ENCODE measurements at places on chromosomes 16 and 17. TPM values are rescaled to one million over a fixed set of nuclear protein-coding genes. Genes with fewer than 3 reads are reported as not detected.

ITGB4 gene
- 0.63 TPM for total RNA-seq

GRCh38 chr16:88759245-88759975, 25.6 kb downstream of the PIEZO1 start:
- peak; percentile 38 for DNase-seq

GRCh38 chr17:74493331-74493833, 26.9 kb downstream of the CD300A start:
- peak; percentile 63 for DNase-seq

TMED6 gene
- total RNA-seq, result 1.1 TPM

KRTAP3-2 gene
- total RNA-seq, result not detected

OR2C1 gene
- not detected for total RNA-seq

DNA sequence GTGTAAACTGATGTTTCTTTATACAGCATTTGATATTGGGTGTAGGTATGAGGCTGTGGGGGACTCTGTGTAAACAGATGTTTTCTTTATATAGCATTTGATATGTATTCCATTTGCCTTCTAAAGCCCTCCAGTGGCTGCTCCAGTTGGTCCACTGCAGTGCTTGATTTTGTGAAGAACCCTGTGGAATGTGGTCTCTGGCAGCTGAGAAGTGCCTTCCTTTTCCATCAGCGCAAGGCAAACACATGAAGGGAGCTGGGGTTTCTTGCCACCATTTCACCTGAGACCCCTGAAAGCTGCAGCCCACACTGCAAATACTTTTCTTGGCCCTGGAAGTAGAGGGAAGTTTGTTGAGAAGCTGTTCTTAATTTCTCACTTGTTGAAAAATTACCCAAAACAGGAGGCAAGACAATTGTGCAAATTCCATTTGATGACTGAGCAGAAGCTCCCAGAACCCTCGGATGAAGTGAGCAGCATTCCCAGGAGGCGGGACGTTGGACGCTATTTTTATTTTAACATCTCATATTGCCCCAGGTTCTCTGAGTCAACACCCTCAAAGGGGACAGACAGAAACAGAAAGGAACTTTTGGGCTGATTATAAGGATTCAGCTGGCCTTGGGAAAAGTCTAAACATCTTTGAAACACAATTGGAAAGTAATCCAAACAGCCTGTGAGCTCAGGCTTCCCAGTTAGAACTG, 158.5 kb upstream of the RPH3AL start:
- no peak for DNase-seq

GRCh38 chr16:75805946-75806345, 79.7 kb upstream of the CPHXL start:
- DNase-seq, result no peak

- no peak for DNase-seq
Measured at GRCh38 chr16:20812510-20812909, 6.2 kb downstream of the REXO5 start.

RPRML gene
- not detected for total RNA-seq

GRCh38 chr17:82559566-82560251, 40.2 kb downstream of the FOXK2 start:
- no peak for DNase-seq

GRCh38 chr17:43584666-43585102, 38.5 kb upstream of the ETV4 start:
- no peak for DNase-seq

DNA sequence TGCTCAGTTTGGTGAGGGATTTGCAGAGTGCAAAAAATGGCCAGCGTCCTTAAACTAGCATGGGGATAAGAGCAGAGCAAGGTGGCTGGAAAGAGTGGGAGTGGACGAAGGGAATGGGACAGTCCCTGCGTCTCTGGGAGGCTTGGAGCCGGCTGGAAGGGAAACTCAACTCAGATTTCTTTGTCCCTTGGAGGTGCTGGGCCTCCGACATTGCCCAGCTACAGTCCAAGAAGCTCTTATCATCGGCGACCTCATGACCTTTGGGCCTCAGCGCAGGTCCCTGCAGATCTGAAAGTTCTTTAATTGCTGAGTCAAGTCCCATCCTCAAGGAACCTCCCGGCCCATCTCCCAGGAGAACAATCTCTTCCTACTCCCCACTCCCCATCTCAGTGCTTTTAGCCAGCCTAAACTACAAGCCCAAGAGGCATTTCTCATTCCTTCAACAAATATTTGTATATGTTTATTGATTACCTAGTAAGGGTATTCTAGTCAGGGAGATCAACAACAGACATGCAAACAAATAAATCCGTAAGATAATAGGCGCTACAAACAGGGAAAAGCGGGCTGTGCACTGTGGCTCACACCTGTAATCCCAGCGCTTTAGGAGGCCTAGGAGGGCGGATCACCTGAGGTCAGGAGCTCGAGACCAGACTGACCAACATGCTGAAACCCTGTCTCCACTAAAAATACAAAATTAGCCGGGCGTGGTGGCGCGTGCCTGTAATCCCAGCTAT, 985 bp upstream of the TMEM107 start:
- no peak for DNase-seq

- DNase-seq, result no peak
Measured at GRCh38 chr17:29050176-29050575, 7.2 kb downstream of the PIPOX start.

RNF222 gene
- total RNA-seq, result 0.13 TPM

- no peak for DNase-seq
Measured at GRCh38 chr17:78300962-78301820, 58.7 kb downstream of the SOCS3 start.

DNA sequence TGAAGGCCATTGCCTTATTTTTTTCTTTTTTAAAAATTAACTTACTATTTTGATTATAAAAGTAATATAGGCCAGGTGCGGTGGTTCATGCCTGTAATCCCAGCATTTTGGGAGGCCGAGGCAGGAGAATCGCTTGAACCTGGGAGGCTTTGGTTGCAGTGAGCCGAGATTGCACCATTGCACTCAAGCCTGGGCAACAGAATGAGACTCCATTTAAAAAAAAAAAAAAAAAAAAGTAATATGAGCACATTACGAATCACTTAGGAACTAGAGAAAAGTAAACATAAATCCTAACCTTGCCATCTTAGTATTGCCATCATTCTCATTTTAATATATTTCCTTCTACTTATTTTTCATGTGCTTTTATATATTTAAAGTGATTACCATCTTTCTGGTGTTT, 12.9 kb upstream of the TACO1 start:
- DNase-seq, result no peak

CCL13 gene
- total RNA-seq, result not detected

- DNase-seq, result no peak
Measured at GRCh38 chr16:80323187-80323807, 217.5 kb upstream of the DYNLRB2 start.

CDC27 gene
- total RNA-seq, result 61.1 TPM

HSDL1 gene
- 13.7 TPM for total RNA-seq

CCL3 gene
- total RNA-seq, result 1,594 TPM

GRCh38 chr17:79809530-79810129, 12.8 kb upstream of the CBX8 start:
- DNase-seq, result no peak

WFDC1 gene
- total RNA-seq, result not detected

DNA sequence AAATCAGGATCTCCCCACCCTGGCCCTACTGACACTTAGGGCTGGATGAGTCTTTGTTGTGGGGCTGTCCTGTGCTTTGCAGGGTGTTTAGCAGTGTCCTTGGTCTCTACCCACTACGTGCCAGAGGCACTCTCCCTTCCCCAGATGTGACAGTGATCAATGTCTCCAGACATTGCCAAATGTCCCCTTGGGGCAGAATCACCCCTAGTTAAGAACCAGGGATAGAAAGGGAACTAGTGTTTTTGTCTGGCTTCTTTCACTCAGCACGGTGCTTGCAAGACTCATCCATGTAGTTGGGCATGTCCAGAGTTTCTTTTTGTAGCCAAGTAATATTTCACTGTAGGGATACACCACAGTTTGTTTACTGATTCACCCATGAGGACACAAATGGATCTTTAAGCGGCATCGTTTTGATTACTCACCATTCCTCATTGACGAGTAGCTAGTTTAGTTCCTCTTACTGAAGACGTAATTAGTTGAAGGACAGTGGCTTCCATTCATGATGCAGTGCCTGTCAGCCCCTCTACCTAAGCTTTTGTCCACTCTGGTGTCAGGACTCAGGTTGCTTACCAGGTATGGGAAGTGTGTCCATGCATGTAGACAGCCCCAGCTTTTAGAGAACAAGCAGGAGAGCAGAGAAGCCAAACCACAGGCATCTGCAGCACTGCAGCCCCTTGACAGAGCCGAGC, 26.0 kb upstream of the ITGB4 start:
- no peak for DNase-seq

TEX14 gene
- total RNA-seq, result 0.29 TPM

DNA sequence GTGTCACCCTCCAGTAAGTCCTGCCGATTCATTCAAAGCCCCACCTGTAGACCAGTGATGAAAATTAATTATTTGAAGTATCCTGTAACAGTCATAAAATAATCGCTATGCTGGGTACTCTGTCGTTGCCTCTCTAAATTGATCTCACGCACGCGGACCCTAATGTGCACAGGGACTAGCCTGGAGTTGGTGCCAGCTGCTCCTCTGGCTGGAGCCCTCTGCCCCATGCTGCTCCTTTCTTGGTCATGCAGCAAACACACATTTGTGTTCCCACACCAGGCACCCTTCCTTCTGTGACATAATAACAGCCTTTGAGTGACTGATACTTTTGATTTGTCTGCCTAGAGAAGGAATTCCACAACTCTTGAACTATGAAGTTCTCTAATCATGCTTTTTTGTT, 16.0 kb downstream of the RAB11FIP3 start:
- DNase-seq, result no peak

GRCh38 chr17:7113273-7114071, 1.1 kb downstream of the ASGR2 start:
- no peak for DNase-seq

GRCh38 chr16:67197704-67198103, 1.2 kb upstream of the ELMO3 start:
- DNase-seq, result no peak

GRCh38 chr16:81694494-81695280, 84.4 kb upstream of the PLCG2 start:
- no peak for DNase-seq

DNA sequence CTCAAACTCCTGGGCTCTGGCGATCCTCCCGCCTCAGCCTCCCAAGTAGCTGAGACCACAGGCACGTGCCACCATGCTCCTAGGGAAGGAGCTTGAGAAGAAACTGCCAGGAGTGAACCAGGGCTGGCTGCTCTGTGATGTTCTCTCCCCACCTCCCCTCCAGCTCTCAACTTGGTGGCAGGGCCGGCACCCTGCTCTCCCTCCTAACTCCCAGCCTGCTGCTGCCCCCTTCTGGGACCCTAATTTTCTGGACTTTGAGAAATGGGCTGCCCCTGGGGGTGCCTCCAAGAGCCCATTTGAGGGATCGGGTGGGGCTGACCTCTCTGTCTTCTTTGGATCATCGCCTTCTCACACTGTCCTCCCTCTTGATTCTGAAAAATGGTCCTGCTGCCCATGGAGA, 14.9 kb upstream of the STAT3 start:
- DNase-seq, result peak; percentile 52

- no peak for DNase-seq
Measured at GRCh38 chr17:16913463-16913862, 58.5 kb downstream of the TNFRSF13B start.

DNA sequence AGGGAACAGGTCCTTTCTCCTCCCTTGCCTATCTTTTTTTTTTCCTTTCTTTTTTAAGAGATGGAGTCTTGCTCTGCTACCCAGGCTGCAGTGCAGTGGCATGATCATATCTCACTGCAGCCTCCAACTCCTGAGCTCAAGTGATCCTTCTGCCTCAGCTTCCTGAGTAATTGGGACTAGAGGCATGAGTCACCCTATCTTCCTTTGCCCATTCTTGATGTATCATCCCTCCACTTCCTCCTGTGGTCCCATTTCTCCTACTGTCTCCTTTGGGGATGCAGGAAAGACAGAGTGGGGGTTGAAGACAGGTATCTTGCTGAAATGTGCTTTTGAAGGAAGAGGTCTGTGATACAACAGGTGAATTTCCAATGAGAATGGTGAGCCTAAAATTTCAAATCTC, 5.5 kb downstream of the MYO19 start:
- DNase-seq, result no peak

DNA sequence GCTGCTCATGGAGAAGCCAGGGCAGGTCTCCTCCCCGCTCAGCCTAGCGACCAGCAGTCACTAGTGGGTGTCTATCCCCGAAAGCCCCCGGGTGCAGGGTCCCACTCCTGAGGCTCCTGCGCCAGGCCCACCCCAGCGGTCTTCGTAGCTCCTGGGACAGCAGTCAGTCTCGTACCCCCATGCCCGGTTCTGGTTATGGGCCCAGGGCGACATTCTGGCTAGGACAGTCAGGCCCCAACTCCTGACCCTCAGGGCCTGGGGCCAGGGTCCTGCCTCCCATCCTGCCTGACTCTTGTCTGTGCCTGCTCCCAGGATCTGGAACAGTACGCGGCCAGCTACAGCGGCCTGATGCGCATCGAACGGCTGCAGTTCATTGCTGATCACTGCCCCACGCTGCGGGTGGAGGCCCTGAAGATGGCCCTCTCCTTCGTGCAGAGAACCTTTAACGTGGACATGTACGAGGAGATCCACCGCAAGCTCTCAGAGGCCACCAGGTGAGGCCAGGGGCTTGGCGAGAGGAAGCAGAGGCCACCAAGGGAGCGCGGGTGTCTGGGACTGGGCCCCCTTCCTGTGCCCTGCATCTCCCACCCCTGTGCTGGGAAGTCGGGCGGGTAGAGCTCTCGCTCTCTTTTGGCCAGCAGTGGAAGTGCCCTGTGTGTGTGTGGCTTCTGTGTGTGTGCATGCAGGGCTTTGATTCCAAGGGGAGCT, 2.0 kb downstream of the GPS1 start:
- DNase-seq, result no peak

- no peak for DNase-seq
Measured at GRCh38 chr17:8741771-8742170, 2.9 kb downstream of the CCDC42 start.

TEX19 gene
- 0.25 TPM for total RNA-seq

DNA sequence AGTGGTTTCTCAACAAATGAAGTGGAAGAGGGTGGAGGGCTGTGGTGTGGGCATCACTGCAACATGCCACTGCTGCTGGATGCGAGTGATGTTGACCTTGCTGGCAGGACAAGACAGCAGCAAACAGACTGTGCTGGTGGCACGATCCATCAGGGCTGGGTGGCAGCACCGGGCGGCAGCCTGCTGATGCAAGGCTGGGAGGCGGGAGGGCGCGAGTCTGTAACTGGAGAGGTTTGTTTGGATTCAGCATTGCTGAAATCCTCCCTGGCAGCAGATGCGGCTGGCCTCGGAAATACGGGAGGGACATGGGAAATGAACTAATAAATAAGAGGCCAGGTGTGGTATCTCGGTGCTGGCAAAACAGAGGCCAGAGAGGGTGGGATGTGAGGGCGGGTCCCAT, 224.2 kb downstream of the ENGASE start:
- no peak for DNase-seq

SLFN14 gene
- not detected for total RNA-seq

GRCh38 chr16:19846436-19846835, 38.2 kb downstream of the GPRC5B start:
- no peak for DNase-seq

SMIM36 gene
- not detected for total RNA-seq

DNA sequence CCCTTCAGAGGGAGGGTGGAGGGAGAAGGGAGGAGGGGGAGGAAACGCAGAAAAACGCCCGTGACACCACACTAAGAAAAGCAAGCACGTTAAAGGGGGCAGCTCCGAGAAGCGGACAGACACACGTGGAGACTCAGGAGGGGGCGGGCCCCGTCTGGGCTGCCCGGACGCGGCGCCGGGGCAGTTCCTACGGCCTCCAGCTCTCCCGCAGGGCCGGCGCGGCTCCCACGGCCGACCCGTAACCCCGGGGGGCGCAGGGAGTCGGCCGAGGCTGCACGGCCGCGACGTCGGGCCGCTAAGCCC, 362 bp downstream of the KLHDC4 start:
- DNase-seq, result peak; percentile 56

GRCh38 chr17:35161281-35161761, 13.7 kb downstream of the UNC45B start:
- no peak for DNase-seq

- no peak for DNase-seq
Measured at GRCh38 chr16:3023415-3023668, 400 bp downstream of the HCFC1R1 start.
